ENCODE measurements at places on chromosomes 7 and 10. TPM values are rescaled to one million over a fixed set of nuclear protein-coding genes. Genes with fewer than 3 reads are reported as not detected.

The RASA4B gene
- total RNA-seq, result 1.7 TPM

The SUGCT gene
- 1.6 TPM for total RNA-seq

The ZNF488 gene
- 13.3 TPM for total RNA-seq

The GPER1 gene
- 0.78 TPM for total RNA-seq

The ZNF786 gene
- total RNA-seq, result 6.4 TPM

The ATP6V1F gene
- 251 TPM for total RNA-seq

Measured in A549 treated with CORT108297 at 1 μM for 4 hours (cell line).